ENCODE measurements at places on chromosomes 7 and 10.

DNA sequence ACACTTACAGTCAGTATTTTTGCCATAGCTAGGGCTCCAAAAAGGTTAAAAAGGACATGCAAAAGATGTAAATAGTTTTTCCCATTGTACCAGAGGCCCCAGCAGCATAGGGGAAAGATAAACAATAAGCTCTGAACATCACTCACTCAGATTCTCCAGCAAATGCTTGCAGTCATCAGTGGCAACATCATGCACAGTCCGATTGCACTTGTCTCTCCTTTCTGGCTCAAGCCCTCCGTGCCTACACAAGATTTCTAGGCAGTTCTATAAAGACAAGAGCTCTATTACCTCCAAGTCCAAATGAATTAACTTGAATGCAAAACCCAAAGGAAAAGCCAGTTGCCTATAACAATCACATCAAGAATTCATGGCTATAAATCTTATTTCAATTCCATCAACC lies 106.3 kb downstream of the CTTNBP2 start:
- no peak for DNase-seq

- DNase-seq, result no peak
Observed at GRCh38 chr7:116829493-116829892, 32.9 kb upstream of the CAPZA2 start.

- no peak for DNase-seq
Observed at GRCh38 chr10:122493761-122494160, 32.4 kb downstream of the HTRA1 start.

GRCh38 chr10:129716211-129716681 lies 247.8 kb downstream of the EBF3 start:
- no peak for DNase-seq

- no peak for DNase-seq
Observed at GRCh38 chr10:548238-548901, 141.1 kb downstream of the DIP2C start.

DNA sequence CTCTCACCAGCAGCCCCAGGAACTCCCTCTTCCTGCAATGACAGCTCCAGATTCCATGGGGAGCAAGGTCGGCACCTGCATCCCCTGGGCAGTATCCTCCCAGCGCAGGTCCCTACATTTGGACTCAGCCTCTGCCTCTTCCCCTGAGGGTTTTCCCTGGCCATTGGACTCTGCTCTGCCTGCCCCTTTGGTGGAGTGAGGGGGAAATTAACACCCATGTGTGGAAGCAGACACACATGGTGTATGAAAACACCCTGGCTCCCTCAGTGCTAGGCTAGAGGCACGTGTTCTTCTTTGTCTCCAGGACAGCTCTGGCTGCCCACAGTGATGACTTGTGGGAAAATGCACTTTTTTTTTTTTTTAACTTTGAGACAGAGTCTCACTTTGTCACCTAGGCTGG lies 8.4 kb downstream of the PRF1 start:
- DNase-seq, result no peak

GRCh38 chr10:125816548-125816947 lies 6.5 kb downstream of the UROS start:
- DNase-seq, result no peak

GRCh38 chr10:96283756-96284155 lies 12.4 kb upstream of the BLNK start:
- no peak for DNase-seq

GRCh38 chr7:38452681-38453108 lies 178.5 kb downstream of the AMPH start:
- DNase-seq, result peak; percentile 10

DNA sequence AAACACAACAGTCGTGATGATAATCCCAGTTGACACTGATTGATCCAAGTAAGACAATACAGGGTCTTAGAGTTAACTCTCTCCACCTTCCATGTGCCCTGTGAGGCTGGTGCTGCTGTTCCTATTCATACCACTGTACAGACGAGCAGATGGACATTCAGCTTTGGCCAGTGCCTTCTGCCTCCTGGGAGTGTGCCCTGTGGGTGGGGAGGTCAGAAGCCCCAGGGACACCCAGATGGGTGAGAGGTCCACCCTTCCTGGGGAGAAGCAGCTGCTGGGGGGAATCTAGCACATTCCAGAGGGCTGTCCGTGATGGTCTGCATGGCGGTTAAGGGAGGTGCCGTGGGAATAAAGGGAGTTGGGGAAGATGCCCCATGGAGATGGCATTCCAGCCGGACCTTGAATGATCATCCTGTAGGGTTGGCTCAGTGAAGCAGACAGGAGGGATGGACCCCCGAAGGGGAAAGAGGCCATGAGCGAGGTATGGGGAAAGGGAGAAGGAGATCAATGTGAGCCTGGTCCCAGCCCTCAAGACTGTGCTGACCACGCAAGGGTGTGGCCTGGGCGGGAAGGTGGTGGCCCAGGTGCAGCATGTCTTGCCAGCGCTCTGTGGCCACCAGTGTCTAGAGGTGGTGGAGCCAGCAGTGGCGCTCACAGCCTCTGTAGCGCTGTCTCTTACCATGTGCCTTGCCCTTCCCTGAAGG lies 74.0 kb downstream of the ADCY1 start:
- no peak for DNase-seq

DNA sequence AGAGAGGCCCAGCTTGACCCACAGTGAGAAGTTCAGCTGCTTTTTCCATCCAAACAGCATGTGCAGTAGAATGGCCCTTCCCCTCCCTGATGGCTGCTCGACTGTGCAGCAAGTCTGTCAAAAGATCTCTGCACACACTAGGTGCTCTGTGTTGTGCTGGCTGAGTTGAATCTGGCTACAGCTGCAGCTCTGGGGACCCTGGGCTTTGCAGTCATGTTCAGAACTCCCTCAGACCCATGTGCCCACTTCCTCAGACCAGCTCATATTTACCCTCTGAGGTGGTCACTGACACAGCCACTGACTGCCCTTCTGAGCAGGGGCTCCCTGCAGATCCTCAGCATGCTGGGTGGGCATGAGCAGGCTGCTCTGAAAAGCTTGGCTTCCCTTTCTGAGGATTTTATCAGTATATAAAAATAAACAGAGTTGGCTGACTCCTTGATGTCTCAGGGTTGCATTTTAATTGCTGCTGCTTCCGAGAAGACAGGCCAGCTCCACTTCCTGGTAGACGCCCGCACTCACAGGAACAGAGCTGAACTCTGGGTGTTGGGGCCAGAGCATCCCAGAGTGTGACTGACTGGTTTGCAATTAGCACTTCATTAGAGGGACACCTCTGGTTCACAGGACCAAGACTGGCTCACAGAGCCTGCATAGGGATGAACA lies 507.9 kb downstream of the RPS24 start:
- DNase-seq, result no peak

- DNase-seq, result no peak
Observed at GRCh38 chr10:93742633-93743349, 14.9 kb upstream of the LGI1 start.

DNA sequence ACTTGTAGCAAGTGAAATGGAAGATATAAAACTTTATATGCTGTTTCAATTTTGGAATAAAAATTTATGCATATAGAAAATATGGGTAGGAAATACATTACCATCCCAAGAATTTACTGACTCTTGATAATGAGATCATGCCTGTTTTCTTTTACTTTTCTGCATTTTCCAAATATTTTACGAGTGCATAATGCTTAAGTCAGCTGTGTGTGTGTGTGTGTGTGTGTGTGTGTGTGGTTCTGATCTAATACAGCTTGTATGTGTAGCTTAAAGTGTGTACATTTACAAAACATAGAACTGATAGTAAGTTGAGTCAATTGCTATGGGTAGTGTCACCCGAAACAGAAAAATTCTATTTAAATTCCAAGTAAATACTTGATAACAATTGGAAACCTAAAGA lies 315.9 kb upstream of the LRRN3 start:
- DNase-seq, result peak; percentile 16

DNA sequence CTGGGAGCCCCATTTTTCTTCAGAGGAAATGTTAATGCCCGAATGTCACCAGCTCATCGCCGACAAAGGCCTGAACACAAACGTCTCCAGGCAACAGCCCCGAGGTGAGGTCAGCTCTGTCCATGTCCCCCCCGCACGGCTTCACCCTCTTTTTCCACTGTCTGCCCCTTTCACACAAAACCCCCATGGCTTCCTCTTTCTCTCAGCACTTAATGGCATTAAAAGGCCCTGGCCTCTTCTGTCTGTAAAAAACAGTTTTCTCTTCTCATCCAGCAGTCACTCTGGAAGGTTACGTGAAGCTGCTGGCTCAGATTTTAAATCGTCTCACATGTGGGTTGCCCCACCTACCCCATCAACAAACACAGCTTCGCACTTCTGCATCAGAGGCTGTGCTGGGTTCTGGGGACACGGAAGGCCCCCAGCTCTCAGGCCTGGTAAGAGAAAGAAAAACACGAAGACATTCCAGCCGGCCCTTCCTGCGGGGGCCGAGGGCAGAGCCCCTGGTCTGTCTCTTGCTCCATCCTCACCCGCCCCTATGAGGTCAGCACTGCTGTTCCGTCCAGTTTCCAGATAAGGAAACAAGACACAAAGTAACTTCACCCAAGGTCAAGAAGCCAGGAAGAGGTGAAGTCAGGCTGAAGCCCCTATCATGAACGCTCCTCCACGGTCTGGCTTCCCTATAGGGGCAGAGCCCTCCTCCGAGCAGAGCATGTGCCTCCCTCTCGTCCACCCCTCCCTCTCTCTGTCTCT lies 91.1 kb upstream of the PDGFA start:
- DNase-seq, result peak; percentile 26

DNA sequence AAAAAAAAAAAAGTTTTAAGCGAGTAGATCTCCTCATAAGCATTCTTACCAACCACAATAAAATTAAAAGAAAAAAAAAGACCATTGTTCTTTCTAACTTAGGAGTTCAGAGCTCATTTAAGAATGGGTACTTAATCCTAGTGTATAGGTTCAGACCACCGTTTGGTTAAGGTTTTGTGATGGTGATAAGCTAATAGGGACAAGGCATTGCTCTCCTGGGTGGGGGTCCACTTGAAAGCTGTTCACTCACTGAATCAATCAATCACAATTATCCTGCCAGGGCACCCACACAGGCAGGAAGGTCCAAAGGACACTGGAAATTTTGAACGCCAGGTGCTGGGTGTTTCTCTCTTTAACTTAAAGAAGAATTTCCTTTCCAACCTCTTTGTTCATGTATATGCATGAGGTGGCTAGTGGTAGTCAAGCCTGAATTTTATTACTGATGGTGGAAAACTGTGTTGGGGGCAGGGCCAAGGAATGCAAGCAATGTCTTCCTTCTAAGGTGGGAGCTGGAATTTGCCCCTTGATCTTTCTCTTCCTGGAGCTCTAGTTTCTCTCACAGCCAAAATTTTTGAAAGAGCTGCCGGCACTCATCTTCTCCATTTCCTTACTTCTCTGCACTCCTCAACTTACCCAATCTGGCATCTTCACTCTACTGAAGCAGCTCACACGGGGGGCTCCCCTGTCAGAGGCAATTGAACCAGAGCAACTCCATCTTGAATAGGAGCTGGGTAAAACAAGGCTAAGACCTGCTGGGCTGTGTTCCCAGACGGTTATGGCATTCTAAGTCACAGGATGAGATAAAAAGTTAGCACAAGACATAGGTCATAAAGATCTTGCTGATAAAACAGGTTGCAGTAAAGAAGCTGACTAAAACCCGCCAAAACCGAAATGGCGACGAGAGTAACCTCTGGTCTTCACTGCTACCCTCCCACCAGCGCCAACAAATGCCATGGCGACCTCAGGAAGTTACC lies 7.5 kb upstream of the FAM131B start:
- DNase-seq, result no peak

- DNase-seq, result no peak
Observed at GRCh38 chr10:62861507-62861906, 45.3 kb upstream of the EGR2 start.

DNA sequence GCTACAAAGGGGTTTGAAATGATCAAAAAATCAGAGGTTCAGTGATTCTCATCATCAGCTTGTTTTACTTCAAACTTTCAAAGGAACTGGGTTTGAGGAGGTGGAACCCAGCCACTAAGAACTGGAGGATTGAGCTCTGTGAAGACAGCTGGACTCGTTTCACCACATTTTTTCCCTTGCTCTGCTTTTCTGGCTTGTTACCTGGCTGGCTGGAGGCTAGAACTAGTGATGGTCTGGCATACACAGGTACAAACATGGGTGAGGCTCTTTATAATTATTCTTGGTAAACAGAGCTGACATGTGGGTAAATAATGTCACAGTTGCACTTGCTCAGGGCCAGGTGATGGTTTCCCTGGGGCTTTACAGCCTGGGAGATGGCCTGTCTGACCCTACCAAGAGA lies 352.5 kb downstream of the FGFR2 start:
- DNase-seq, result no peak

DNA sequence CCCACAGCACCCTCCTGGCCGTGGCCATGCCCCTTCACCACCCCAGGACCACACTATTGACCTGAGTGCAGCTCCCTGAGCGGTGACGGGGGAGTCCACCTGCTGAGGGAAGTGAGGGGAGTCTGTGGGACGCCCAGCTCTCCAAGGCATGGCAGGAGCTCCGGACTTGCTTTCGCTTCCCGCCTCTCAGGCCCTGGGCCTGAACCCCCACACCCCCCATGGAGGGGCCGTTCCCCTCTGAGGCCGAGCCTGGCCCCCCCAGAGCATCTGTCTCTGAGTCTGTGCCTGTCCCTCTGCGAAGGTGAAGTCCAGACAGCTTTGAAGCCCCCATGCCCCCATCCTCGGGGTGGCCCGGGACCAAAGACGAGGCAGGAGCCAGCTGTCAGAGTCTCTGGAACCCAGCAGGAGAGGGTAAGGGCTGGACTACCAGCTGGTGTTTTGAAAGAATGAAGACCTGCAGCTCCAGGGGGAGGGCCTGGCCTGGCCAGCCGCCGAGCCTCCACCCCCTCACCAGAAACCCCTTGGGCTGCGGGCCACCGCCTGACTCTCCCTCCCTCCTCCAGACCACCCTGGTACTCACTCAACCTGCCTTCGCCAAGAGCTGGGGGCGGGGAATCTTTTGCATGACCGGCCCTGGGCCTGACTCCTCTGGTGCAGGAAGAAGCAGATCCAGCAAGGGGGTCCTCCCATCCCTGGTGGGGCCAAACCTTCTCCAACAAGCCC lies 114.0 kb downstream of the PDGFA start:
- DNase-seq, result no peak

GRCh38 chr7:143434660-143435059 lies 8.6 kb upstream of the TAS2R60 start:
- DNase-seq, result peak; percentile 71

DNA sequence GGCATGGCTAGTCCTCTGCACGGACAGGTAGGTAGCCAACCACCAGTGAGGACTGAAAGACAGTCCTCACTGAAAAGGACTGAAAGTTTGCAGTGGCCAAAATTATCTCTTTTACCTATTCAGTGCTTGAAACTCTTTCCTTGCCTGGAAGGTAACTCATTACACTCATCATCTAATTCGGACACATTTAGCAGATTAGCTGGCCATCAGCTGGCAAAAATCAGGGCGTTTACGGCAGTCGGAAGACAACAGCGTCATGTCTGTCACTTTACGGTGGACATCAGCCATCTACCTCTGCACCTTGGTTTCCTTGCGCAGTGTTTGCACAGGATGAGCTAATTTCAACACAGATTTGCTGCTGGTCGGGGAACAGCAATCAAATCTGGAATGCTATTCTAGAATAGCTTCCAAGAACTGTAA lies 740 bp downstream of the ANXA7 start:
- peak; percentile 61 for DNase-seq

- no peak for DNase-seq
Observed at GRCh38 chr10:124482236-124482800, 20.7 kb downstream of the LHPP start.
